Adrenal gland (tissue), 19 donors: ENCODE measurements at places on chromosomes 1 and 21. TPM values are rescaled to one million over a fixed set of nuclear protein-coding genes. Genes with fewer than 3 reads are reported as not detected.

- H3K27me3 ChIP-seq: no peaks in the 10 kb centered on the region
- H3K36me3 ChIP-seq: no peaks in the 10 kb centered on the region
- peaks cover 61% of the 10 kb centered on the region for H3K4me1 ChIP-seq
- H3K27ac ChIP-seq: peak overlapping the region; percentile 89
- no peak overlapping the region for H3K4me3 ChIP-seq
Measured at GRCh38 chr1:225777058-225777582, 506 bp upstream of the SRP9 start.

- no peak for DNase-seq
- no peak overlapping the region for H3K4me3 ChIP-seq
- H3K4me1 ChIP-seq: no peaks in the 10 kb centered on the region
- no peak overlapping the region for H3K27ac ChIP-seq
- H3K36me3 ChIP-seq: no peaks in the 10 kb centered on the region
Measured at GRCh38 chr1:55669293-55669692, 454.1 kb upstream of the USP24 start.

GRCh38 chr1:34060901-34061415, 104.1 kb downstream of the CSMD2 start:
- no peak overlapping the region for H3K27ac ChIP-seq
- peak; percentile 20 for DNase-seq
- no peaks in the 10 kb centered on the region for H3K4me1 ChIP-seq
- no peak overlapping the region for H3K4me3 ChIP-seq

DNA sequence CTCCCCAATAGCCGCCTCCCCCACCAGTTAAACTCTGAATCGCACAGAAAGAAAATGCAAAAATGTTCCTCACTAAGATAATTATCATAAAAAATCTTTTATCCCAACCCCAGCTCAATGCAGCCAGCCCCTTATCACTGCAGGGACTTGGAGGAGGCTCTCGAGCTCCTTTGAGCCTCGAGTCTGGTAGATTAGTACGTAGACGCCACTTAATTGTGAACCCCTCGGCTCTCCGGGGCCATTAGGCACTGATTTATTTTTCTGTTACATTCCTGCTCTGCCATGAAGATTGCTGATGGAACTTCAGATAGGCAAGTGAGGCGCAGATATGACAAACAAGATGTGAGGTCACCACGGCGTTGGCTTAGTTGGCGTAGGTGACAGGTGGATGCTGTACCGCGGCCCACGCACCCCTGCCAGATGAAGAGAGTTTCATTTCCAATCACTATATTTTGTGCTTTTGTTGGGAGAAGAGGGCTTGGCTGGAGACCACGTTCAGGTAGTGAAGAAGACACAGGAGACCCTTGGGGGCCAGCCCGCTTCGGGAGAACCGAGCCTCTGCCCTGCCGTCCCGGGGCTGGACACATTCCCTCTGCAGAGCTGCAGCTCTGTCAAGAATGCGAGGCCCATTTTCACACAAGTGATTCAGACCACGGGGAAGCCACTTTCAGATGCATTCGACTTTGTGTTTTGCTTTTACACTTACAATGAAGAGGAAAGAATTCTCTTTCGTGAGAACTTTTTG, 55.9 kb upstream of the ARHGEF16 start:
- H3K4me1 ChIP-seq: no peaks in the 10 kb centered on the region
- DNase-seq: no peak
- H3K27me3 ChIP-seq: peaks cover 40% of the 10 kb centered on the region
- H3K4me3 ChIP-seq: no peak overlapping the region
- H3K36me3 ChIP-seq: no peaks in the 10 kb centered on the region
- H3K27ac ChIP-seq: no peak overlapping the region

The RHBDL2 gene
- 0.07 TPM for polyA plus RNA-seq

The ALPL gene
- polyA plus RNA-seq: 74.7 TPM

- H3K4me1 ChIP-seq: no peaks in the 10 kb centered on the region
- no peaks in the 10 kb centered on the region for H3K36me3 ChIP-seq
- H3K27ac ChIP-seq: no peak overlapping the region
- H3K4me3 ChIP-seq: no peak overlapping the region
- DNase-seq: peak; percentile 94
Measured at GRCh38 chr1:21573971-21574465, 64.8 kb downstream of the ALPL start.

DNA sequence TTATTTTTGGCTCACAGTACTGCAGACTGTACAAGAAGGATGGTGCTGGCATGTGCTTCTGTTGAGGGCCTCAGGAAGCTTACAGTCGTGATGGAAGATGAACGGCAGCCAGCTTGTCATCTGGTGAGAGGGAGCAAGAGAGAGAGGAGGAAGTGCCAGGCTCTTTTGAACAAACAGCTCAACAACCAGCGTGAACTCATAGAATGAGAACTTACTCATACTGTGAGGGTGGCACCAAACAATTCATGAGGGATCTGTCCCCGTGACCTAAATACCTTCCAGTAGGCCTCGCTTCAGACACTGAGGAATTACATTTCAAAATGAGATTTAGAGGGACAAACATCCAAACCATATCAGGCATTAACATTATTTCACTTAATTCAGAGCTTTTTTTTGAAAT, 84.7 kb downstream of the PKN2 start:
- H3K36me3 ChIP-seq: no peaks in the 10 kb centered on the region
- H3K4me1 ChIP-seq: no peaks in the 10 kb centered on the region
- H3K27me3 ChIP-seq: no peaks in the 10 kb centered on the region

GRCh38 chr1:53678046-53678445, 60.9 kb downstream of the GLIS1 start:
- no peak for DNase-seq
- no peaks in the 10 kb centered on the region for H3K27me3 ChIP-seq
- H3K36me3 ChIP-seq: no peaks in the 10 kb centered on the region

The FCAMR gene
- not detected for polyA plus RNA-seq

GRCh38 chr1:180841415-180841814, 71.3 kb upstream of the KIAA1614 start:
- H3K4me1 ChIP-seq: peaks cover 3% of the 10 kb centered on the region
- H3K27me3 ChIP-seq: no peaks in the 10 kb centered on the region
- no peak for DNase-seq
- H3K36me3 ChIP-seq: no peaks in the 10 kb centered on the region
- H3K27ac ChIP-seq: no peak overlapping the region
- H3K4me3 ChIP-seq: no peak overlapping the region

GRCh38 chr1:21685946-21686678, 17.0 kb upstream of the RAP1GAP start:
- no peaks in the 10 kb centered on the region for H3K36me3 ChIP-seq
- H3K27ac ChIP-seq: no peak overlapping the region
- no peak overlapping the region for H3K4me3 ChIP-seq
- no peak for DNase-seq
- peaks cover 7% of the 10 kb centered on the region for H3K4me1 ChIP-seq

- no peaks in the 10 kb centered on the region for H3K27me3 ChIP-seq
- no peak overlapping the region for H3K4me3 ChIP-seq
- H3K27ac ChIP-seq: no peak overlapping the region
- DNase-seq: no peak
- no peaks in the 10 kb centered on the region for H3K4me1 ChIP-seq
- no peaks in the 10 kb centered on the region for H3K36me3 ChIP-seq
Measured at GRCh38 chr1:17161926-17162800, 42.8 kb upstream of the PADI1 start.

GRCh38 chr1:173570370-173571007, 32.4 kb downstream of the SLC9C2 start:
- no peaks in the 10 kb centered on the region for H3K36me3 ChIP-seq
- H3K4me1 ChIP-seq: no peaks in the 10 kb centered on the region
- no peak for DNase-seq
- H3K4me3 ChIP-seq: no peak overlapping the region
- H3K27ac ChIP-seq: no peak overlapping the region

The LIPI gene
- not detected for polyA plus RNA-seq

The AVPR1B gene
- polyA plus RNA-seq: not detected

The SH3D21 gene
- 0.73 TPM for polyA plus RNA-seq
